ENCODE measurements at places on chromosomes 5 and 9. TPM values are rescaled to one million over a fixed set of nuclear protein-coding genes. Genes with fewer than 3 reads are reported as not detected.

Gene GLRX
- polyA plus RNA-seq, result 20.9 TPM

Gene LCN2
- polyA plus RNA-seq, result 75.1 TPM

Gene MARCHF11
- 0.68 TPM for polyA plus RNA-seq

Gene NR5A1
- not detected for polyA plus RNA-seq

Gene FGF1
- polyA plus RNA-seq, result 0.73 TPM

Gene C7
- 36.0 TPM for polyA plus RNA-seq

Gene GBGT1
- polyA plus RNA-seq, result 4.6 TPM

Gene TMOD1
- 12.2 TPM for polyA plus RNA-seq

Gene HRH2
- polyA plus RNA-seq, result 0.34 TPM

Gene TMEM8B
- 11.1 TPM for polyA plus RNA-seq

Gene NME5
- polyA plus RNA-seq, result 5.6 TPM

Gene PCDHGA9
- polyA plus RNA-seq, result 0.31 TPM

Gene OXCT1
- polyA plus RNA-seq, result 2.1 TPM

Gene PALM2AKAP2
- 0.46 TPM for polyA plus RNA-seq
